Stimulated activated CD4-positive, alpha-beta T cell treated with anti-CD3 and anti-CD28 coated beads, Interleukin-2, amount 100 ng/mL, for 24 hours (primary cell): ENCODE measurements at places on chromosomes 6 and 20.

- DNase-seq, result no peak
Observed at GRCh38 chr20:62832212-62832922, 15.5 kb downstream of the COL9A3 start.

DNA sequence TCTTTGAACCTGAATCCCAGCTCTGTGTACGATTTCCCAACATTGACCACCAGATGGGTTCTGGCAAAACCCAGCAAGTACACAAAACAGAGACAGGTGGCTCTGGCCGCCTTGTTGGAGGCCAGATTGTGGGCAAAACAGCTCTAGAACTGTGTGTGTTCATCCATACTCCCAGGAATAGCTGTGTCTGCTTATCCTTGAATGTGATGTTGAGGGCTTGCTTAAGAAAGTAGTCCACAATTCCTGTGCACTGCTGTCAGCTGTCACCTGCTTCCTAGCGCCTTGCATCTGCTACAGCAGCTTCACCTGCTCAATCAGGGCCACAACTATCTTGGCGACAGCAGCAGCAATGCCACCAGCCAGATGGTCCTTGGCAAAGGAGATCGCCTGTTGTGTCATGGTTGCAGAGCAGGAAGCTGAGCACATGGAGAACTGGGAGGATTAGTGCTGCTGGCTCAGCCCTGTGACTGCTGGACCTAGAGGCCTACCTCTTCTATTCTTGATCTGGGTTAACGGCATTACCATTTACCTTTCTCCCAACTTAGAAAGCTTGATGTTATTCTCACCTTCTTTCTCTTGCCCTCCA, 3.7 kb upstream of the SMAP1 start:
- no peak for DNase-seq

GRCh38 chr20:59698598-59698997, 94.3 kb downstream of the PHACTR3 start:
- DNase-seq, result no peak

DNA sequence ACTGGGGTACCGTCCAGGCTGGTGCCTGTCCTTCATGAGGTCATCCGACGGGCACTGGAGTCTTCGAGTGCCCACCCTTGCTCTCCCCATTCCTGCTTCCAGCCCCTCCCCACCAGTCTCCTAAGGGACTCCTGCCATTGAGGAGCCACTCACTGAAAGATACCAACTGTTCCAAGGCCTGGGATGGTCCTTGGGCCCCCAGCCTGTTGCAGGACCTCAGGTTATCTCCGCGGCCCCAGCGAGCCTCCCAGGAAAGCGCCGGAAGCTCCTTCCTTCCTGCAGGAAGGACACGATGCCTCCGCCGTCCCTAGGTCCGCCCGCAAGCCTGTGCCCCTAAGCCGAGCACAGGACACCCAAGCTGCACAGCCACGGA, 1.2 kb downstream of the NKAIN4 start:
- DNase-seq, result no peak

GRCh38 chr6:21371676-21372171, 221.8 kb upstream of the SOX4 start:
- DNase-seq, result no peak

- DNase-seq, result no peak
Observed at GRCh38 chr20:55052459-55052858, 577.1 kb downstream of the DOK5 start.

- DNase-seq, result no peak
Observed at GRCh38 chr6:29071831-29072723, 15.0 kb downstream of the OR2B3 start.

- no peak for DNase-seq
Observed at GRCh38 chr20:51249781-51250180, 226.9 kb upstream of the KCNG1 start.

- DNase-seq, result peak; percentile 45
Observed at GRCh38 chr20:1434571-1435336, 31.9 kb downstream of the NSFL1C start.

- DNase-seq, result no peak
Observed at GRCh38 chr6:144330017-144330987, 45.2 kb downstream of the UTRN start.

GRCh38 chr20:3014662-3015061, 28.8 kb upstream of the GNRH2 start:
- no peak for DNase-seq

DNA sequence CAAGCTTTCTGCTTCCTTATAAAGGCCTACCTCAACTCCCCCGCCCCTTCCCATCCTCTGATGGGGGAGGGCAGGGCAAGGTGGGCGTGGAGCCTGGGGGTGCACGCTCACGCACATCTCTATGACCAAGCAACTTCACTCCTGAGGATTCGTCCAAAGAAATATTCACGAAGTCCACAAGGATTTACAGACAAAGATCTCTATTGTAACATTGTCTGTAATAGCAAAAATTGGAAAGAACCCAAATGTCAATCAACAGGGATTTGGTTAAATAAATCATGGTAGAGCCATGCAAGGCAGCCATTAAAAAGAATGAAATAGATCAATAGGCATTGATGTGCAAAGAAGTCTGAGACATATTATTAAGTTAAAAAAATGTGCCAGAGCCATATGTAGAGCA, 130.4 kb upstream of the AFDN start:
- no peak for DNase-seq

DNA sequence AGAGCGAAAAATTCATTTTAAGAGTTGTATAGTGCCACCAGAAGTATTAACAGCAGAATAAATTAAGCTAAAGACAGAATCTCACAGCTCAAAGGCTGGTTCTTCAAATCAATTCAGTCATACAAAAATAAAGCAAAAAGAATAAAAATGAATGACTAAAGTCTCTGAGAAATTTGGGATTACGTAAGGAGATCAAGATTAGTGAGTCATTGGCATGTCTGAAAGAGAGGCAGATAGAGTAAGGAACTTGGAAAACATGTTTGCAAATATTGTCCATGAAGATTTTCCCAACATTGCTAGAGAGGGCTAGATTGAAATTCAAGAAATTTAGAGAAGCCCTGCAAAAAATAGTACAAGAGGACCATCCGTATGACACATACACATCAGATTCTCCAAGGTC, 1413.9 kb upstream of the ADGRB3 start:
- no peak for DNase-seq

GRCh38 chr6:143964674-143965081, 43.4 kb downstream of the PLAGL1 start:
- no peak for DNase-seq

GRCh38 chr20:13913572-13913971, 76.8 kb downstream of the SEL1L2 start:
- no peak for DNase-seq

DNA sequence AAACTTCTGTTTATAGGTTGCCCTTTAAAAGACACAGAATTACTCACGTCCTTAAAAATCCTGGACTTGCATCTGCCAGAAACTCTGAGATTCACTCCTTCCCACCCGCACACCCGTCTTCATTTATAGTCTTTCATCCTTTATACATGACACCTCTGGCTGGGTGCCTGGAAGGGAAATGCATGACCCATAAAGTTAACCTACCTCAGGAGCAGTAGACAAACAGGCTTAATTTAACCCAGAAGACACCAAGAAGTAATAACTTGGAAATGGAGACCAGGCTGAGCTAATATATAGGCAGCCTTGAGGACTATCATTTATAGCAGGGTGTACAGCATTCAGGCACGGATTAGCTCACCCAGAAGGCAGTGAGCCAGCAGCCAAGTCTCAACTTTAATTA, 429.0 kb upstream of the NRSN1 start:
- no peak for DNase-seq

- DNase-seq, result no peak
Observed at GRCh38 chr6:41375598-41376151, 40.3 kb downstream of the NCR2 start.
